ENCODE measurements at places on chromosomes 3 and 15. TPM values are rescaled to one million over a fixed set of nuclear protein-coding genes. Genes with fewer than 3 reads are reported as not detected.

The C3orf70 gene
- total RNA-seq, result 5.1 TPM

The GLDN gene
- total RNA-seq, result 1.8 TPM

The XCR1 gene
- total RNA-seq, result 0.27 TPM

The CLDN11 gene
- total RNA-seq, result 21.9 TPM

The SLC25A26 gene
- total RNA-seq, result 17.9 TPM

The TNFSF10 gene
- total RNA-seq, result 21.3 TPM

The SFMBT1 gene
- total RNA-seq, result 18.1 TPM

Measured in hepatocyte (in vitro differentiated cells).